ENCODE measurements at places on chromosomes 5 and 9.

- no peak for DNase-seq
These were observed 128.1 kb upstream of the NUDT12 start for GRCh38 chr5:103690676-103691075.

- no peak for DNase-seq
These were observed 24.6 kb downstream of the UBAP1 start for GRCh38 chr9:34203275-34203991.

DNA sequence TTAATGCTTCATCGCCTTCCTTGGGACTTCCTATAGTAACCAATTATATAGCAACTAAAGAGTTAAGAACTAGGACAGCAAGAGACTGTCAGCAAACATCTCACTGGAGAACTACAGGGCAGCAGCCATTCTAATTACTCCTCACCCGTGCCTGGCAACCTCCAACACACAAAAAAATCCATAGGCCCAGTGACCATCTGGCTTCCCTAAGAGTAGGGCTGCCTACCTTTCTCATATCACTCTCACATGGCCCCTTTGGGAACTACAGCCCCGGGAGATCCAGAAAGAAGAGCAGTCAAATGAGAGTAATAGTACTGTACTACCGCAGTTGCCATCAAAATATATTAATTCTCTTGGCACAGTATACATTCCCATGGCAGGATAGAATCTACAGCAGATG is 5.7 kb downstream of the DCAF10 start:
- no peak for DNase-seq

DNA sequence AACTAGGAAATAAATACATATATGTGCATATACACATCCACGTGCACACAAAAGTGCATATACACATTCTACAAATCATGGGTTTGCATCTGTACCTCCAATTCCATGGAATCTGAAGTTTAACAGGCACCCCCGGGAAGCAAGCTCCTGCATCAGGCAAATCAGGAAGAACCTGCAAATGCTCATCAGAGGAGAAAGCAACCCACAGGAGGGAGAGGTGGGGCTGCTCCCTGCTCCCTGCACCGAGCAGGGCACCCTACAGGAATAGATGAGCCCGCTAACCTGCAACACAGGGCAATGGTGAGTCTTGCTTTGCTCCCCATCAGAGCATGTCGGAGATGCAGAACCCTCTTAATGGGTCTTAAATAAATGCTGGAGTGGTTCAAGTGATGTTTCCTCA is 151.3 kb downstream of the DAB2IP start:
- DNase-seq = no peak

- no peak for DNase-seq
These were observed 275.2 kb downstream of the CWC27 start for GRCh38 chr5:65043843-65044359.

GRCh38 chr5:54775645-54776044 is 209.7 kb downstream of the ESM1 start:
- no peak for DNase-seq

DNA sequence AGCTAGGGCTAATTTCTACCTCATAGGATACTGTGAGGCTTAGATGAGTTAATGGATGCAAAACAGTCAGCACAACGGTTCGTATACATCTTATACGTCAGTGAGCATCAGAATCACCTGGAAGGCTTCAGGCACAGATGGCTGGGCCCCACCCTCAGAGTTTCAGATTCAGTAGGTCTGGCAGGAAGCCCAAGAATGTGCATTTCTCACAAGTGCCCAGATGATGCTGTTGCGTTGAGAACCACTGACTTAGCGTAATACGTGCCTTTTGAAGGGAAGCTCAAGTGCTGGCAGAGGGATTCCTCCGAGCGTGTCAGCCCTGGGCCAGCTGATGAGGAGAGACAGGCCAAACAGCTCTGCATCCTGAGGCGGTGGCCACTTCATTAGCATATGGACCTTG is 117.1 kb upstream of the WWC1 start:
- peak; percentile 12 for DNase-seq

DNA sequence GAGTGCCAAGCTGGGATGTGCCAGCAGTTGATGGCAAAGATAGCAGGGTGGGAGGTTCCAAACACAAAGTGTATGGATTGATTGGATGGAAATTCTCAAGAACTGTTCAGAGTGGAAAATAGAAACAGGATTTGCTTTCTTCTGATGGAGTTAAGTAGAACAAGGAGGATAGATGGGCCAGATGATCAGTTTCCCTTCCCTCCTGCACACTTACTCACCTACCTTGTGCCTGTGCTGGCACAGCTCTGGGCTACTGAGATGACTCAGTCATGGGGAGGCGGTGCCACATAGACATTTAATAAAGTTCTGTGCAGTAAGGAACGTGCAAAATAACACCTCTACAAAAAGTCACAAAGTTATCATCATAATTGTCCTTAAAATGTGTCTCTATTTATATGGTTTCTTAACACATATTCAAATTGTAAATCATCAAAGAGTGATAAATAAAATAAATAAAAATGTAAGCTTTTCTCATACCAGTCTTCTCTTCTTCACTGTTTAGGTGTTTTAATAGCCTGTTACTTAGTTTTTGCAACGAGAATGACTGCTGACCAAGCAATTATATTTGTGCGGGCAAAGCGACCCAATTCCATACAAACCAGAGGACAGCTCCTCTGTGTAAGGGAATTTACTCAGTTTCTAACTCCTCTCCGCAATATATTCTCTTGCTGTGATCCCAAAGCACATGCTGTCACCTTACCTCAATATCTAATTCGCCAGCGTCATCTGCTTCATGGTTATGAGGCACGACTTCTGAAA is 12.7 kb downstream of the PTPDC1 start:
- peak; percentile 33 for DNase-seq

GRCh38 chr5:134577796-134578577 is 52.5 kb downstream of the JADE2 start:
- peak; percentile 68 for DNase-seq

GRCh38 chr5:113617191-113617796 is 103.8 kb downstream of the YTHDC2 start:
- no peak for DNase-seq

DNA sequence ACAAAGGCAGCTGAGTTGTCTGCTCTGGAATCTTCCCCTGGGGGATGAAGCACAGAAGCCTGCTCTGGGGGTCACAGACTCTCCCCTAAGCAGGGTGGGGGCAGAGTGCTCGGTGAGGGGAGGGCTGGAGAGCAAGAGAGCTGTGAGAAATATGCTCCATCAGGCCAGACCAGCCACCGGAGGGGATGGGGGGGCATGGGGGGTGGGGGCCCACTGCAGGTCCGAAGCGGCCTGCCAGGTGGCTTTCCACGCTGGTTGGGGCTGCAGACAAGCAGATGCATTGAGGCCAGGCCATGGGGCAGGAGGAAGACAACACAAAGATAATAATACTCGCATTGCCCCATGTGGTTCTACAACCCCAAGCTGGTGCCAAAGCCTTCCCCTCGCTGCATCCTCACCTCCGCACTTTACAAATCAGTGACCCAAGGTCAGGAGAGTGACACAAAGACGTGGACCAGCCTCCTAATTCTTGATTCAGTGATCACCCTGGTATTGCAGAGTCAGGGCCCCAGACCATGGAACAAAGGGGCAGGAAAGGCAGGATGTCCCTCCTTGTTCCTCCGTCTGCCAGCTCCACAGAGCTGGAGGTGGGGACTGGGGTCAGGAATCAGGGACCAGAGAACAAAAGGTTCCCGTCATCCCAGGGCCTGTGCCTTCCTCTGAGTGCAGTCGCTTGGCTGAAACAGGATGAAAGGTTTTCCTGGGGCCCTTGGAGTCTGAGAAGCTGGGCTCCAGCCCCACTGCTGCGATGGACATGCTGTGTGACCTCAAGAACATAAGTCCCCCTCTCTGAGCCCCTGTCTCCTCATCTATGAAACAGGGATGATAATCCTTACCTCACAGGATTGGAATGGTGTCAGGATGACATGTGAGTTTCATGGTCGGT is 37.2 kb upstream of the GABRP start:
- DNase-seq = no peak

DNA sequence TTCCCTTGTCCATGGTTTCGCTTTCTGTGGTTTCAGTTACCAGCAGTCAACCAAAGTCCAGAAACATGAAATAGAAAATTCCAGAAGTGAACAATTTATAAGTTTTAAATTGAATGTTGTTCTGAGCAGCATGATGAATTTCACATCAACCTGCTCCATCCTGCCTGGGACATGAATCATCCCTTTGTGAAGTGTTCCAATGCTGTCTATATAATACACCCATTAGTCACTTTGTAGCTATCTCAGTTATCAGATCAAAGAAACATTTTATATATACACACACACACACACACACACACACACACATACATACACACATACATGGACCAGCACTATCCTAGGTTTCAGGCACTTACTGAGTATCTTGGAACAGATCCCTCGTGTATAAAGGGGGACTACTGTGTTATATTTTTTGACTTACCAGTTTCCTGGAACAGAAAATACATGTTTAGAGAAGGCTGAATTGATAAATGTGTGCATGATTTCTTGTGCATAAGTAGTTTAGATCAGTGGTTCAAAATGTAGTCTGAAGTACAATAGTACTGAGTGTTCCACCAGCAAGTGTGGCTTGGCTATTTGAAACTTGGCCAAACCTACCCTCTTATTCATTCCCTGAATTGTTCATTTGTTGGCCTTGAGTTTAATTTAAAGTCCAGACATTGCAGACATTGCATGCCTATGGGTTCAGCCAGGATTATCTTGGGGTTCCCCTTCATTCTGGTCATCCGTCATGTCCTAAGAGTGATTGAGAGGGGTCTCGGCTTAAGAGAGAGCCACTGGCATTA is 510.0 kb downstream of the GADD45G start:
- DNase-seq = peak; percentile 9

DNA sequence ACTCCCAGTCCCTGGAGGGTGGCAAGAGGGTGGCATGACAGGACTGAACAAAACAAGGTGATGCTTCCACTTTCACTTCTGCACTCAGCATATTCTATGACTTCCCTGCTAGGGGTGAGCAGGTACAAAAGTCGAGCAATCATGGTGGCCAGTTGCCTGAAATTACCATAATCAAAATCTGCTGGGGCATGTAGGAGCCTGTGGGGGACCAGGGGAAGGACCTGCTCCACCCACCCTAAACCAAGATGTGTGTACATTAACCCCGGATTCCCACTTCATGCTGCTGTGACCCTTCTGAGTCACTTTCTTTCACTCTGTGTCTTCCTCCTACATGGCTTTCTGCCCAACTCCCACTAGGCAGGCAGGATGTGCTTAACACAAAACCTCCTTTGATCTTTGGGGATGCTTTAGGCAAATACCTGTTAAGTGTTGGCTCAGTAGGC is 73.3 kb upstream of the PHF24 start:
- DNase-seq = no peak

- no peak for DNase-seq
These were observed 3.5 kb downstream of the CCNB1 start for GRCh38 chr5:69170495-69170894.

DNA sequence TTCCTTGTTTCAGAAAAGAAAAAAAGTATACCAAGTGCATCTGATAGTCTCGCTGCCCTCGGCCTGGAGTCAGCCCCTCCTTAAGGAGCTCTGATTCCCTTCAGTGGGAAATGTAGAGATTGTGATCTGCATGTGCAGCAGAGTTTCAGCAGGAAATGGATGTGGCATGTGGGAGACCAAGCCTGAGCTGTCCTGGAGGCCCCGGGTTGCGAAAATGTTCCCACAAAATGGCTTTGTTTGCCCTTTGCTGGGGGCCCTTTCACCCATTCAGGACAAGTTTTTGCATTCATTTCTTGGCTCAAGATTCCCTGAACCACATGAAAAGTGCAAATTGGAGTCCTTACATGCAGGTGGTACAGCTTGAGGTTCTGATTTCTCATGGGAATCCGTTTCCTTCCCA is 230.9 kb downstream of the GADD45G start:
- DNase-seq = no peak

DNA sequence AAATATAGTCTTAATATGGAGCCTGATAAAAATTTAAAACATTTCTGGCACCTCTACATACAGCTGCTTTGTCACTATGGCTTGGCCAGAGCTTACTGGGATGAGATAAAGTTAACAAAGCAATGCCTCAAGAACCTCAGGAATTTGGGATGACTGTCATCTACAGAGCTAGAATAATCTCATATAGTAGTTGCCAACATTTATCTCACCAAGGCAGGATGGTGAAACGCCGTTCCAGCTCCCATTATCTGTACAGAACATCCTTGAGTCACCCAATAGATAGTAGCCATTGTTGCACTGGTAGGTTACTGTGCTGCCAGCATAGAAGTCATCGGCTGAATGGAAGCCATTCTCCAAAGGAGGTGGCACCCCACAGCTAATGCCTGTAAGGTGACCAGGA is 94.6 kb upstream of the TXNDC8 start:
- DNase-seq = peak; percentile 68

GRCh38 chr5:179264053-179264782 is 81.0 kb downstream of the ADAMTS2 start:
- no peak for DNase-seq

- no peak for DNase-seq
These were observed 3.0 kb downstream of the SLC12A7 start for GRCh38 chr5:1108865-1109174.

- peak; percentile 3 for DNase-seq
These were observed at the start of gene PCDHB3 for GRCh38 chr5:141100243-141100805. TSS of gene PCDHB3 (plus strand) at chr5:141100473. CDS start at chr5:141100650, 177 bp downstream.

- DNase-seq = no peak
These were observed 36.2 kb downstream of the IRF1 start for GRCh38 chr5:132454361-132454760.

DNA sequence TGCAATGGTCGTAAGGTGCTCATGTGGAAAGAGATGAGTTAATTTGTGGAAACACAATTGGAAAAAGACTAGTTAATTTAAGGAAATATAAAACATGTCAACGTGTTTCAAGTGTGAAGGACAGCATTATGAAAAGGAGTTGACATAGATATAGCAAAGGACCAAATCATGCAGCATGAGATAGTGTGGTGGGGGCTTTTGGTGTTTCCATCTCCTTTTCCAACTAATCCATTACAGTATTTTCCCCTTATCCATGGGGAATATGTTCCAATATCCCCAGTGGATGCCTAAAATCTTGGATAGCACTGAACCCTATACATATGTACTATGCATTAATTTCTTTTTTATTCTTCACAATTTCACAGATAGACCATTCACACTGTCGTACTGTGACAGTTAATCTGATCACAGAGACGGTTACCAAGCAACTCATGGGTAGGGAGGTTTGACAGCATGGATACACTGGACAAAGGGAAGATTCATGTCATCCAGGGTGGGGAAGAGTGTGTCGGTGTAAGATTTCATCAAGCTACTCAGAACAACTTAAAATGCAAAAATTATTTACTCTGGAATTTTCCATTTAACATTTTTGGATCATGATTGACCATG is 238.6 kb downstream of the CDH12 start:
- no peak for DNase-seq

- peak; percentile 89 for DNase-seq
These were observed at the start of gene GEMIN5 for GRCh38 chr5:154937718-154938466. TSS of gene GEMIN5 (minus strand) at chr5:154938211. CDS start at chr5:154938133, 78 bp downstream.

DNA sequence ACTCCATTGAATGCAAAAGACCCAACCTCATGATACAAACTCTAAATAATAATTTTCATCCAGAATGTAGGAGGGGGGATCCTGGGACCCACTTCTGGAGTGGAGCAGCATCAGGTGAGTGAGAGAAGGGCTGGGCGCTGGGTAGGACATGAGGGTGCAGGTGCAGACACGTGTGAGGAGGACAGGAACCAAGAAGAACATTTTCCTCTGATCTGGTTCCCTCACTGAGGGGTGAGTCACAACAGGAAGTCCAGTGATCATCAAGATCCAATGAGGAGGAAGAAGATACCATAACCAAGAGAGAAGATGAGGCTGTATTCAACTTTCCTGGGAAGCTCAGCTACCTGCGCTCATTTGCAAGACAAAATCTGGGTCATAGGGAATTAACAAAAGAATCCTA is 57.4 kb downstream of the SFXN1 start:
- DNase-seq = no peak

- peak; percentile 69 for DNase-seq
These were observed 74.7 kb downstream of the KIF24 start for GRCh38 chr9:34254141-34254913.

- no peak for DNase-seq
These were observed 14.3 kb downstream of the DEPDC1B start for GRCh38 chr5:60685700-60686099.

All from iris pigment epithelial cell (primary cell).